Esophagus muscularis mucosa (tissue), 4 donors: ENCODE measurements at places on chromosomes 12 and 14. TPM values are rescaled to one million over a fixed set of nuclear protein-coding genes. Genes with fewer than 3 reads are reported as not detected.

The POU6F1 gene
- total RNA-seq, result 27.2 TPM

The GLS2 gene
- 0.97 TPM for total RNA-seq

- DNase-seq, result no peak
These were observed 9.2 kb downstream of the ASCL4 start for GRCh38 chr12:107783406-107784376.

The GALNT9 gene
- total RNA-seq, result 0.58 TPM

DNA sequence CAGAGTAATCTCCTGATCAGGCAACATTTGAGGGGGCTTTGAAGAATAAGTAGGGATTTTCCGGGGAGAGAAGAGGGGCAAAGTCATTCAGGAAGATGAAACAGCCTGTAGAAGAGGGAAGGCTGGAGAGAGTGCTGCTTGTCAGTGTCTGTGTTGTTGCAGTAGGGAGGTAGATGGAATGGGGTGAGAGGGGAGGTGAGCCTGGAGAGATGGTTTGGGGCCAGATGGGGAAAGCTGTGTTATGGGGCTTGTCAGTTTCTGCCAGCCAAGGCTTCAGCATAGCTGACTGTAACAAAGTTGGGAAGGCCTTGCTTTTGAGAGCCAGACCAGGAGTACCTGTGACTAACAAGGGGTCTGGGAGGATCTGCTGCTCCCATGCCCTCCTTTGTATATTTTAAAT, 18.0 kb downstream of the BICD1 start:
- no peak for DNase-seq
